Osteocyte (in vitro differentiated cells): ENCODE measurements at places on chromosomes 6 and 20. TPM values are rescaled to one million over a fixed set of nuclear protein-coding genes. Genes with fewer than 3 reads are reported as not detected.

- no peak for DNase-seq
Observed at GRCh38 chr6:144778056-144778455, 492.9 kb downstream of the UTRN start.

- no peak for DNase-seq
Observed at GRCh38 chr6:24865161-24865560, 66.4 kb upstream of the ARMH2 start.

- no peak for DNase-seq
Observed at GRCh38 chr6:105320765-105321164, 82.1 kb downstream of the PREP start.

DNA sequence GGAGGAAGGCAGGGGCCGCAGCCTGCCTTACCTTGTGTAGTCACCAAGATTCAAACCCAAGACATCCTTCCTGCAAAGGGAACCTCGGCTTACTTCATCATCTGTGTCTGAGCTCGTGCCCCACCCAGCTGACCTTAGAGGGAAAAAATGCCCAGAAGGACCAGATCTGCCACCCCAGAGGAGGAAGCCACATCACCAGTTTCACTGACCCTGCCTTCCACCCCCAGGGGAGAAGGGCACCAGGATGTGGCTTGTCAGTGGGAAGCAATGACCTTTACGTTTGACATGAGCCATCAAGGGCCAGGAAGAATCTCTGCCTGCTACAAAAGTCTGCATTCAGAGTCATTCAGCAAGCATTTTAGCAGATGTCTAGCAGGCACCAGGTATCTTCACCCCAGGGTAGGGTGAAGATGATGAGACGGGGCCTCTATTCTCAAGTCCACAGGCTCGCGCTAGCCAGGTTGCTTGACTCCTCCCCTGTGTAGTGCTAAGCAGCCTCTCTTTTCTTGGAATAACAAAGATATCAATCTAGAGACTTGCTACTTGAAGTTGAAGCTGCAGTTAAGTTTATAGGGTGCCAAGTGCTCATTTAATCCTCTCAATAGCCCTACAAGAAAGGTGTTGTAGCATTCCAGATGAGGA is 28.1 kb downstream of the HM13 start:
- DNase-seq: no peak

GRCh38 chr6:139337830-139338229 is 36.6 kb downstream of the CITED2 start:
- no peak for DNase-seq

DNA sequence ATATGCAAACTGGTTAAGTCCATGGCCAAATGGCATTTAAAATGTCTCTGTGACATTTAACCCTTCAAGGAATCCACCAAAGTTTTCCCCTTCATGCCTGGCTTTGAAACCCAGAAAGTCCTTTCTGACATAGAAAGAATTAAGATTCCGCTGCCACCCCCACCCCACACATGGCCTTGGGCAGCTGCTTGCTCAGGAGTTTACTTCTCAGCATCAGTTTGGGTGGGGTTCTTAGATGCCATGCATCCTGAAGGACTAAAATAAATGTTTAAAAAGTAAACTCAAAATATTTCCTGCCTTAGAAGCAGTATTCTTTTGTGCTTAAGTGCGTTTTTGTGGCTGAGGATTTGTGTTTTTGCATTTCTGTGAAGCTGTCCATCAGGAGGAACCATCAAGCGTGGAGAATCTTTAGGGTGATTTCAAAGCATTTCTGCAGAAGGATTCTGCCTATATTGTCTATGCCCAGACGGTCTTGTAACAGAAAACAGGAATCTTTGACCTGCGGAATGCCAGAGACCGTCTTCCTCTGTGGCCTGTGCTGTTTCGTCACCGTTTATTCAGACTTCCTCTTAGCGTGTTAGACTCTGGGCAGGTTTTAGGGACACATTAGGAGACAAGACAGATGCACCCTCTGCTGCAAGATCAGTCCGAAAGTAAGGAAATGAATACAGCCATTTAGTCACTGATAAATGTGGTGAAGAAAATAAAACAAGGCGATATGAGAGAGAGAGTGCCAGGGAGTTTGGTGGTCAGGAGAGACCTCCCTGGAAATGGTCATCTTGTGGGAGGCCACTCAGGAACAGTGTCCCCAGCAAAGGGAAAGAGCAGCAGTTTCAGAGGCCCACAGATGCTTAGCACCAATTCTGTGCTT is 6.2 kb downstream of the DUSP22 start:
- DNase-seq: no peak

GRCh38 chr6:17490724-17491123 is 97.3 kb downstream of the CAP2 start:
- DNase-seq: no peak

GRCh38 chr6:129059650-129060049 is 176.7 kb downstream of the LAMA2 start:
- DNase-seq: no peak

Gene OTOR
- total RNA-seq: not detected in 2 replicates

Gene KCNK5
- not detected in 2 replicates for total RNA-seq

Gene PSMB8
- 66.1 and 68.8 TPM in 2 replicates for total RNA-seq
